Small intestine (tissue), 16 donors: ENCODE measurements at places on chromosomes 6 and 20.

DNA sequence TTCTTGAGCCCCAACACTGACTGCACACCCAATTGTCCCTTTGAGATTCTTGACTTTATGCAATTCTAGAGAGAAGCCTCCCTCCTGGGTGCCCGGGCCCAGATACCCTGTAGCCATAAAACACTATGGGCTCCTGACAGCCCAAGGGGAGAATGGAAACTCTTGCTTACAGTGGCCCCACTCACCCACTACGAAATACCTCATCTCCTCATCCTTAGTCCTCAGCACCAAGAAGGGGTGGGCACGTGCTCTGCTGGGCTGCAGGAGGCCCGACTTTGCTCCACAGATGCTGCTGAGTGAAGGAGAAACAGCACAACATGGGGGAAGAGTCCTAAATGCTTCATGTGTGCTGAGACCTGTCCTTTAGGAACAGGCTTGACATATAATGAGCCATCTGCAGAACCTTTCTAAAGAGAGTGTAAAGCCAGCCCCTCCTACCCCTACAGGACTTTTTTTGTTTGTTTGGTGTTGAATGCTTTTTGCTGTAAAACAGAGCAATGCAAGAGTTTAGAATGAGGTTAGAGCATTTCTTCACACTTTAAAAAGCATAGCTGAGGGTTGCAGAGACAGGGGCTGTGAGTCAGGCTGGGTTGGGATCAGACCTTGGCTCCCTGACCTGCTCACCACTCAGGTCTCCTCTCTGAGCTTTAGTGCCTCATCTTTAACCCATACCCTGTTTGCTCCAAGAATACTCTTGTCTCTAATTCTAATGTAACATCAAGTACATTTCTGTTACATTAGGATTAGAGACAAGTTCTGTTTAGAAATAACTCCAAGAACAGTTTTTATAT lies 17.6 kb upstream of the SIRPG start:
- H3K4me1 ChIP-seq: no peaks in the 10 kb centered on the region
- no peak for DNase-seq
- H3K4me3 ChIP-seq: no peak overlapping the region
- no peaks in the 10 kb centered on the region for H3K27me3 ChIP-seq
- no peak overlapping the region for H3K27ac ChIP-seq

DNA sequence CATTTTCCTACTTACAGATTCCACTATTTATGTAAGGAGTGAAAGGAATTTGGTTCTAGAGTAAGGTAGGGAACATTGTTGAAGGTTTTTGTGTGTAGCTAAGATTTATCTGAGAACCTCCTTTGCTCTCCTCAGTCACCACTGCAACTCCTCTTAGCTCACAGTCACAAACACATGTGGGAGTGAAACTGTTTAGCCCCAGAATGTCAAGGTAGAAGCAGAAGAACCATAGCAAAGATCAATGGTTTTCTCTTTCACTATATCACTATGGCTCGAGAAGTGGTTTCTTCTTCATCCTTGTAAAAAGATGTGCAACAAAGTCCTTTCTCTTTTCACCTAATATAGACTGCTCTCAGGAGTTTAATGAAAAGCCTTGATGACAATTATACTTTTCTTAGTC lies 6.5 kb upstream of the DEFB112 start:
- H3K4me1 ChIP-seq: no peaks in the 10 kb centered on the region
- H3K36me3 ChIP-seq: no peaks in the 10 kb centered on the region

GRCh38 chr6:159946912-159947311 lies 22.0 kb upstream of the IGF2R start:
- H3K36me3 ChIP-seq: no peaks in the 10 kb centered on the region
- no peaks in the 10 kb centered on the region for H3K27me3 ChIP-seq
- no peak overlapping the region for H3K4me3 ChIP-seq
- no peak overlapping the region for H3K27ac ChIP-seq
- DNase-seq: no peak

DNA sequence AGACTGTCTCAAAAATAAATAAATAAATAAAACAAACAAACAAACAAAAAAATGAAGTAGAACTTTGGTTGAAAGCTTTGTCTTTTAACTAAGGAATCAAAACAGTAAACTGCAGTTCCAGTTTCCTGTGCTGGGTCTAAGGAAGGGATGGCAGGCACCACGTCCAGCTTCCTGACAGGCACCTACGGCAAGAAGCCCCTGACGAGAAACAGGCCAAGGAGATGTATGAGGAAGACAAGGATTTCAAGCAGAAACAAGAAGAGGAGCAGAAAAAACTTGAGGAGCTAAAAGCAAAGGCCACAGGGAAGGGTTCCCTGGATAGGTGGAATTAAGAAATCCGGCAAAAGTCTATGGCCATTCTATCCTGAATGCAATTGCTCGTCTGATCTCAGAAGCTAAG lies 8.8 kb downstream of the SNX3 start:
- H3K27me3 ChIP-seq: no peaks in the 10 kb centered on the region
- H3K27ac ChIP-seq: no peak overlapping the region
- H3K4me3 ChIP-seq: no peak overlapping the region
- H3K4me1 ChIP-seq: peaks cover 2% of the 10 kb centered on the region
- no peaks in the 10 kb centered on the region for H3K36me3 ChIP-seq

DNA sequence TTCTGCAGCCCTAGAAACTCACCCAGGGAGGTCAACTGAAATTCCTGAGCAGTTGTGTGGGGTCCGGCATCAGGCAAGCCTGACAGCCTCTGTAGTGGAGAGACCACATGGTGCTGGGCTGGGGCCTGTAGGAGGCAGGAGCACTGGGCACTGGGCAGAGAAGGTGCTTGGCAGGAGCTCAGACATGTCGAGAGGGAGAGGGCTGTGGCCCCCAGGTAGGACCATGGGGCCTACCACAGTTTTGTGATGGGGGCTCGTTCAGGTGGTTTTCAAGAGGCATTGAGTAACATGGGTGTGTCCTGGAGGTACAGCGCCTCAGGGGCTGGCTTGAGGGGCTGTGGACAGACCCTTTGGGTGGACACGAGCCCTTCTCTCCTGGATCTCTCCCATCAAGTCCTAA lies 15.9 kb downstream of the SLC22A23 start:
- H3K36me3 ChIP-seq: peaks cover 52% of the 10 kb centered on the region
- no peak overlapping the region for H3K4me3 ChIP-seq

GRCh38 chr6:169627736-169628607 lies 73.9 kb downstream of the WDR27 start:
- no peaks in the 10 kb centered on the region for H3K27me3 ChIP-seq
- no peak for DNase-seq
- no peaks in the 10 kb centered on the region for H3K4me1 ChIP-seq
- no peak overlapping the region for H3K27ac ChIP-seq

DNA sequence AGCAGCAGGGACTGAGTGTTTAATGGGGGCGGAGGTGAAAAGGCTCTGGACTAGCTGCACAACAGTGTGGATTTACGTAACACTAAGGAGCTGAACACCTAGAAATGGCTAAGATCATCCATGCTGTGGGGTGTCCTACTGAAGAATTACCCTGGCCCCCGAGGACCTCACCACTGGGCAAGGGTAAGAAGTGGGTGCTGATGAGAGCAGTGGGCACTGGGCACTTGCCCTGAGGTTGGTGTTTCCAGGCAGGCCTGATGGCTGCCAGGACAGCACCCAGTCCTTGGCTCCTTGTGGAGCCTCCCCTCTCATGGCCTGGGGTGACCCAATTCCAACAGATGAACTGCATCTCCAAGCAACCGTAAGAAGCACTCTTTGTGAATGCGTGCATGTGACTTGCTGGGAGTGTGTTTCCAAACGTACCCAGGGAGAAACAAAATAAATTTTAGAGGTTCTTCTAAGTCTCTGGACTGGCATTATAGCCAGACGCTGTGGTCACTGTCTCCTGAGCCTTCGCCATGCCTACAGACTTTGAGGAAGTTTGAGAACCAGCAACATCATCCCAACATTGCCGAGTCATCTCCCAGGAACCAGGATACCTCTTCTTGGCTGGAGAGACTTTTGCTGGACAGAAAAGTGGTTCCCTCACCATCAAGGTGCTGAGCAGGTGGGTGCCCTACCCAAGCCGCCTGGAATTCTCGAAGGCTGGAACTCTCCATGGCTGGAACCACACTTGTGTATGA lies 245.9 kb downstream of the ERMARD start:
- no peak for DNase-seq
- no peak overlapping the region for H3K27ac ChIP-seq
- no peaks in the 10 kb centered on the region for H3K4me1 ChIP-seq
- H3K4me3 ChIP-seq: no peak overlapping the region
- H3K27me3 ChIP-seq: no peaks in the 10 kb centered on the region

- H3K36me3 ChIP-seq: no peaks in the 10 kb centered on the region
- peaks cover 3% of the 10 kb centered on the region for H3K4me1 ChIP-seq
- no peak overlapping the region for H3K27ac ChIP-seq
- H3K4me3 ChIP-seq: no peak overlapping the region
- no peaks in the 10 kb centered on the region for H3K27me3 ChIP-seq
Observed at GRCh38 chr6:14274546-14275492, 157.2 kb downstream of the CD83 start.
